Adrenal gland (tissue), 19 donors: ENCODE measurements at places on chromosomes 11 and 22. TPM values are rescaled to one million over a fixed set of nuclear protein-coding genes. Genes with fewer than 3 reads are reported as not detected.

Gene MEI1
- polyA plus RNA-seq = 3.2 TPM

Gene MS4A14
- 1.5 TPM for polyA plus RNA-seq

Gene GTSE1
- polyA plus RNA-seq = 1.0 TPM

Gene OR2AT4
- polyA plus RNA-seq = not detected

Gene LRRC4C
- 9.7 TPM for polyA plus RNA-seq

Gene GLYAT
- 0.09 TPM for polyA plus RNA-seq

Gene TTC38
- 27.2 TPM for polyA plus RNA-seq

Gene P2RY6
- 0.97 TPM for polyA plus RNA-seq

Gene MRGPRX4
- not detected for polyA plus RNA-seq

Gene IGLL1
- not detected for polyA plus RNA-seq

Gene PANX3
- polyA plus RNA-seq = not detected

Gene CD151
- 246 TPM for polyA plus RNA-seq

DNA sequence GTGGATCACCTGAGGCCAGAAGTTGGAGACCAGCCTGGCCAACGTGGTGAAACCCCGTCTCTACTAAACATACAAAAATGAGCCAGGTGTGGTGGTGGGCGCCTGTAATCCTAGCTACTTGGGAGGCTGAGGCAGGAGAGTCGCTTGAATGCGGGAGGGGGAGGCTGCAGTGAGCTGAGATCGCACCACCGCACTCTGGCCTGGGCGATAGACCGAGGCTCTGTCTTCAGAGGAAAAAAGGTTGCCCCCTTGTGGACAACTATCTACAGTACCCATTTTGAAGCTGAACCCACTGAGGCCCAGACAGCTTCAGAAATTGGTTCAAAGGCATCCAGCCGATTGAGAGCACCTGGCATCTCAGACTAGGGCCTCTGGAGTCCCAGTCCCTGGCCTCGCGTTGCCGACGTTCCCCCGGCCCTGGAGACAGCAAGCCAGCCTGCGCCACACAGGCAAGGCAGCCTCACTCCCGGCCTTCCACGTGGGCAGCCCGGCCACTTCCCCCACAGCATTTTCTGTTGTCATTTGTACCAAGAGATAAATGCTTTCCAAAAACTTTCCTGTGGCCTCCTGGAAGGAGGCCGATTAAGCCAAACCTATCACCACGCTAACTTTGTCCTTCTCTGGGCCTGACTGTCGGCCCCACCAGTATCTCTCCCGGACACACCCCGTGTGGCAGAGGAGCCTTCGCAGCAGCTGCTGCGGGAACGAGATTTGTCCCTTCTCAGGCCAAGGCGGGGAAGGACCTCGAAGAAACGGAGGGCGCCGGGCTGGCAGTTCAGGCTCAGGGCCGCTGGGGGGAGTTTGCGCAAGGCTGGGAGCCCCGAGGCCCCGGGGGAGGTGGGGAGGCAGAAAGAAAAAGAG lies 82.8 kb downstream of the FLI1 start:
- H3K4me1 ChIP-seq = no peaks in the 10 kb centered on the region
- H3K27me3 ChIP-seq = no peaks in the 10 kb centered on the region
- H3K36me3 ChIP-seq = peaks cover 5% of the 10 kb centered on the region
- no peak overlapping the region for H3K27ac ChIP-seq
- DNase-seq = peak; percentile 38

DNA sequence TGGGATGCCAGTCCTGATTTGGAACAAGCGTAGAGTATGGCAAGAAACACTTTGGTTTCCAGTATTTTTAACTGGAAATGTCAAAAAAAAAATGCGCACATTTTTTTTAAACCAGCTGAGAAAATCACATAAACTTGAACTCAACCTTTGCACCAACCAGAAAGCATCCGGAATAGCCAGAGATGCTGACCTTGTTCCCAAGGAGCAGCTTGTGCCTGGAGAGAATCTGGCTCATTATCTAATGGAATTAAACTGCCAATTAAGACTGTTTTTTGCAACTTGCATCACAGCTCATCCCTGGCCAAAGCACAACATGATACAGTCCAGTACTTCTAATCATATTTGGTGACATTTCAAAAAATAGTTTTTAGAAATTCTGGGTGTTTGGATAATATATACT lies 8.4 kb upstream of the ETS1 start:
- no peak for DNase-seq
- no peak overlapping the region for H3K4me3 ChIP-seq
- no peaks in the 10 kb centered on the region for H3K27me3 ChIP-seq
- H3K4me1 ChIP-seq = no peaks in the 10 kb centered on the region
- H3K36me3 ChIP-seq = no peaks in the 10 kb centered on the region

DNA sequence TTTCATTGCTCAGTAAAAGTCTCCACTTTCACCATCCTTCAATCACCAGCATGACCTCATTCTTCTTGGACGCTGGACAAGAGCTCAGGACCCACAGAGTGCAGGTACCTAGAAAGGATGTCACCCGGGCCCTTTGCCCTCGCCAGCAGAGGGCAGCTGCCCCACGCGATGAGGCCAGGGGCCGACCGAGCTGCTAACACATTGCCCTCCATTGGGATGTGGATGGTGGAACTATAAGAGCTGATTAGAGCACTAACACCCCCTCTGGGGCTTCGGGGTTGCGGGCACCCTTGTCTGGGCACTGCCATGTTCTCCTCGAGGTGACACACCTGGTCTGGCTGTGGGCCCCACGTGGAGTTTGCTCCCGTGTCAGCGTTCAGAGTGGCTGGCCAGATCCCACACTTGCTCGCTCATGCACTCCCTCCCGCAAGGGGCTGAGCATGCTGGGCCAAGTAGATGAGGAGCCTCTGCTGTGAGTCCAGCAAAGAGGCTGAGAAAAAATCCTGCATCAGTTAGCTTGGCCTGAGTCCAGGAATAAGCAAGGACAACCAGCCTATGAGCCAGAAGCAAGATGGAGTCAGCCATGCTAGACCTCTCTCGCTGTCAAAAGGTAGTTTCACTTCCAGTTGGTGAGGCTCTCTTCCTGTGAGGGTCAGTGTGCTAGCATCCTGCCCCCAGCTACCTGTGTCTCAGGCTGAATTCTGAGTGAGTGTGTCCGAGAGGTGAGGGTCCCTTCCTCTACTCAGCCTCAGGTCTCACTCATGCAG lies 9.8 kb downstream of the KRTAP5-6 start:
- H3K36me3 ChIP-seq = no peaks in the 10 kb centered on the region
- no peak for DNase-seq
- no peaks in the 10 kb centered on the region for H3K27me3 ChIP-seq

GRCh38 chr11:73384531-73384871 lies 8.3 kb downstream of the RELT start:
- peaks cover 30% of the 10 kb centered on the region for H3K4me1 ChIP-seq
- no peak for DNase-seq
- peak overlapping the region; percentile 24 for H3K27ac ChIP-seq
- no peaks in the 10 kb centered on the region for H3K36me3 ChIP-seq
- H3K27me3 ChIP-seq = no peaks in the 10 kb centered on the region
- no peak overlapping the region for H3K4me3 ChIP-seq

- H3K4me3 ChIP-seq = no peak overlapping the region
- no peak overlapping the region for H3K27ac ChIP-seq
These were observed 46.9 kb downstream of the ME3 start for GRCh38 chr11:86625544-86625943.

GRCh38 chr22:37448516-37449127 lies 21.3 kb upstream of the ELFN2 start:
- no peak overlapping the region for H3K4me3 ChIP-seq
- no peaks in the 10 kb centered on the region for H3K4me1 ChIP-seq
- no peak for DNase-seq
- peaks cover 14% of the 10 kb centered on the region for H3K27me3 ChIP-seq

GRCh38 chr11:66112601-66113499 lies 42.8 kb downstream of the PACS1 start:
- peak overlapping the region; percentile 50 for H3K27ac ChIP-seq
- peak; percentile 58 for DNase-seq
- H3K36me3 ChIP-seq = no peaks in the 10 kb centered on the region
- no peak overlapping the region for H3K4me3 ChIP-seq
- peaks cover 16% of the 10 kb centered on the region for H3K4me1 ChIP-seq
- H3K27me3 ChIP-seq = no peaks in the 10 kb centered on the region

DNA sequence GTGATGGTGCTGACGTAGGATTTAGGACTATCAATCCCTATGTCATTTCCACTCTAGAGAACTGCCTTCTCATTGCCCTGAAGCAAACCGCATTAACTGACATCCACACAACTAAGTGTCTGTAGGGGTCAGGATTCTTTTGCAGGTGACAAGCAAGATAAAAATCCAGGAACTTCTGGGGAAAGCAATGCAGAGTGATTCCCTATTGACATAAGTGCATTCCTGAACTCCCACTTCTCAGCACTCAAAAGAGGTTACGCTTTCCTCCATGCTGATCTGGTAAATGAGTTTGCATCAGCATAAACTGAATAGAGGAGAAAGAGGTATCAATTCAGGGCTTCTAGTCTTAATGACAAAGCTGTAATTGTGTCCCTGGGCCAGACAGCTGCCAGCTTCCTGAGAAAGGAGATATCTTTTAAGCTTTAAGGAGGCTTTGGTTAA lies 224.6 kb upstream of the ISX start:
- H3K27me3 ChIP-seq = no peaks in the 10 kb centered on the region
- H3K4me3 ChIP-seq = no peak overlapping the region
- no peak for DNase-seq
- H3K4me1 ChIP-seq = no peaks in the 10 kb centered on the region

- H3K4me3 ChIP-seq = no peak overlapping the region
- H3K4me1 ChIP-seq = no peaks in the 10 kb centered on the region
- no peak for DNase-seq
- H3K27me3 ChIP-seq = no peaks in the 10 kb centered on the region
These were observed 37.0 kb upstream of the DNAJB7 start for GRCh38 chr22:40898850-40899357.

GRCh38 chr11:71453037-71453917 lies at the start of gene NADSYN1:
TSS of gene NADSYN1 (plus strand) at chr11:71453203. CDS start at chr11:71453297, 94 bp downstream.
- H3K27me3 ChIP-seq = no peaks in the 10 kb centered on the region
- peak within 1 kb of the TSS; percentile 89 for H3K27ac ChIP-seq
- H3K4me3 ChIP-seq = peak within 1 kb of the TSS; percentile 69
- peaks cover 49% of the 10 kb centered on the region for H3K4me1 ChIP-seq
